ENCODE measurements at places on chromosomes 4 and X.

DNA sequence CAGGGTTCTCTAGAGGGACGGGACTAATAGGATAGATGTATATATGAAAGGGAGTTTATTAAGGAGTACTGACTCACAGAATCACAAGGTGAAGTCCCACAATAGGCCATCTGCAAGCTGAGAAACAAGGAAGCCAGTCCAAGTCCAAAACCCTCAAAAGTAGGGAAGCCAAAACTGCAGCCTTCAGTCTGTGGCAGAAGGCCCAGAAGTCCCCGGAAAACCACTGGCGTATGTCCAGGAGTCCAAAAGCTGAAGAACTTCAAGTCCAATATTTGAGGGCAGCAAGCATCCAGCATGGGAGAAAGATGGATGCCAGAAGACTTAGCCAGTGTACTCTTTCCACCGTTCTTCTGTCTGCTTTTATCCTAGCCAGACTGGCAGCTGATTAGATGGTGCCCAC lies 227.2 kb downstream of the KCTD8 start:
- DNase-seq, result no peak

DNA sequence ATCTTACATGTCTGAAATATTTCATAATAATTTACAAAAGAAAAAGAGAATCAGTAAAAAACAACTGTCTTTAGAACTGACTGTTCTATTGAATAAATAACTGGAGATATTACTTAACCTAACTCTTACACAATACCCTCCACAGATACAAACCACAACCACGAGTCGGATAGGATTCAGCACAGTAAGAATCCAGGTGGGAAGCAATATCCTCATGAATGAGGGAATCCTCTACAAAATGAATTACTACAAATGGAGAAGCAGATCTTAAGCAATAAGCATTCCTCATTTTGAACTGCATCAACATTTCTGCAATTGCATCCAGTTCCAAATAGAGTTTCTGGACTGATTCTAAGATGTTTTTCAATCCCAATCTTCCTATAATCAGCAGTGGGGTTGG lies 227.1 kb downstream of the SH2D1A start:
- no peak for DNase-seq

DNA sequence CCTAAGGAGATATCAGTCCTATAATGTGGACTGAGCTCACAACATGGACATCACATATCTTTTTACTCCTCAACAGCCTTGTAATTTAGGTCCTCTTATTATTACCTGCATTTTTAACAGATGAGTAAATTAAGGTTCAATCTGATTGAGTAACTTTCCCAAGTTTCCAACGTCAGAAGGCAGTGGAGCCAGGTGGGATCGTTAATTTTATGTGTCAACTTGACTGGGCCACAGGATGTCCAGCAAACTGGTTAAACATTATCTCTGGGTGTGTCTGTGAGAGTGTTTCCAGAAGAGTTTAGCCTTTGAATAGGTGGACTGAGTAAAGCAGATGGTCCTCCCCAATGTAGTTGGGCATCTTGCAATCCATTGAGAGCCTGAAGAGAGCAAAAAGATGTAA lies 59.0 kb upstream of the SLIT2 start:
- no peak for DNase-seq

DNA sequence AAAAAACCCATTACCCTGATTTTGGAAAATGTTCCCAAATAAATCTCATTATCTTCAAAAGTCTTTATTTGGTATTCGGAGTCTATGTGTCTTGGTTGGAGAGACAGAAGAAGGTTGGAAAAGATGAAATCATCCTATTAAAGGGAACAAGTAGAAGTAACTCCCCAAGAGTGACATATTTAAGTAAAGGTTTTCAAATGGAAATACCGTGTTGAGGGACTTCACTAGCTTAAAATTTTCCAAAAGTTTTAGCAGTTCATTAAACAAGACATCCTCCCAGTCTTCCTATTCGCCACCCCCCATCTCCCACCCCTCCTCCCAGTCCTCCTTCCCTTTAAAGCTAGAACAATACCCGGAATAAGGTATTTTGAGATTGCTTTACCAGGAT lies 62.7 kb upstream of the CCDC160 start:
- DNase-seq, result no peak
